ENCODE measurements at places on chromosomes 7 and 10. TPM values are rescaled to one million over a fixed set of nuclear protein-coding genes. Genes with fewer than 3 reads are reported as not detected.

The BTBD16 gene
- total RNA-seq, result not detected

The CDK14 gene
- total RNA-seq, result 0.84 TPM

The DYNC1I1 gene
- not detected for total RNA-seq

The DNAJC1 gene
- total RNA-seq, result 20.6 TPM

The PHYH gene
- 11.7 TPM for total RNA-seq

The OR2A25 gene
- total RNA-seq, result not detected

The RAB19 gene
- total RNA-seq, result 11.3 TPM

The HOXA5 gene
- not detected for total RNA-seq

DNA sequence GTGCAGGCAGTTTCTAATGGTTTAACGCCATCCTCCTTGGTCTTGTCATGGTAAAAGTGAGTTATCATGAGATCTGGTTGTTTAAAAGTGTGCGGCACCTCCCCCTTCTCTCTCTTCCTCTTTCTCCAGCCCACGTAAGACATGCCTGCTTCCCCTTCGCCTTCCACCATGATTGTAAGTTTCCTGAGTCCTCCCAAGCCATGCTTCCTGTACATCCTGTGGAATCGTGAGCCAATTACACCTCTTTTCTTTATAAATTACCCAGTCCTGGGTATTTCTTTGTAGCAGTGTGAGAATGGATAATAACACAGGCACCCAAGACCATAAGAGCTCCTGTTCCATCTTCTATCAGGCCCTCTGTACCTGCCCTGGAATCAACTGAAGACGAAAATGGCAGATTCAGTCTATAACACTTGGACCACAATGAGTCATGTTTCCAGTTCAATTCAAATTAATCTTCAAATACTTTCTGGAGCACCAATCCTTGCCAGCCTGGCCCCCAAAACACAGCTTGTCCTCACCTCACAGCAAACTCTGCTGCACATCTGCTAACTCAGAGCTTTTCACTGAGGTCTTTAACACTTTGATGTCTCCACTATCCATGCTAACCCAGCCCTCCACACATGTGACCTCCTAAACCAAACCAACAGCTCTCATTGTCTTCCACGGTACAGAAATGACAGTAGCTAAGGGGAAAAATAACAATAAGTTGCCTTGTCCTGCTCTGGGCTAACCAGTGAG lies 73.2 kb downstream of the SFMBT2 start:
- DNase-seq, result peak; percentile 31

- no peak for DNase-seq
These were observed 356.8 kb downstream of the CCSER2 start for GRCh38 chr10:84685047-84685660.

DNA sequence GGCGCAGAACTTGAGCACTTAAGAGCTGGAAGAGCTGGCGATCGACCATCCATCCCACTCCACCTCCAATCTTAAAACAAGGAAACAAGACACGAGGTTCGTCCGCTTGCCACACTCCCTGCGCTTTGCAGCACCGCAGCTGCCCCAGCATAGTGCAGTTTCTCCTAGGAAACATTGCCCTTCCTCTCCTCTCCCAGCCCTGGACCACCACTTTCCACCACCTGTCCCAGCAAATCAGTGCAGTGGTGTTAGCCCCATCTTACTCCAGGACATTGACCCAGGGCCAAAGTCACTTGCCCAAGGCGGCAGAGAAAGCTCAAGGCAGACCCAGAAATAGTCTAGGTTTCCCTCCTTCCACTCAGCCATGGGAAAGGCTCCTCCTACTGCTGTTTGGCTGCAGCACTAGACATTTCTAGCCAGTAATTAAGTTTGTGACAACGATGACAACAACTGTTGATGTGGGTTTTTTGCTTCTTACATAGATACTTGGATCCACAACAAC lies 1.5 kb upstream of the PARD3 start:
- DNase-seq, result peak; percentile 9

DNA sequence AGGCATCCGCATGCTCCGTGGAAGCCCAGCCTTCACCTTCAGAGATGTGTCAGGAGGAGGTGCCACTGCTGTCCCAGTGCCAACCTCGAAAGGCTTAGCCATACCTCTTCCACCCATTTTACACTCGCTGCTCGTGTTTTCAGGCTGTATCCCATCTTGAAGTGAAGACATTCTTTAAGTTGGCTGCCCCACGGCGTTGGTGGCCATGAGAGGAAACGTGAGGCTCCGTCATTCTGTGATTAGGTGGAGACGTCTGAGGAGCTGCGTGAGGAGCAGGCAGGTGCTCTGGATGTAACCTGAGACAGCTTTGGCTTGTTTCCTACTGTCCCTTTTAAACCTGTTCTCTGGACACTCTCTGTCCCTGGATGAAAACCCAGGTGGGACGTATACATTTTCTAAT lies 159.9 kb upstream of the RNF32 start:
- DNase-seq, result no peak

DNA sequence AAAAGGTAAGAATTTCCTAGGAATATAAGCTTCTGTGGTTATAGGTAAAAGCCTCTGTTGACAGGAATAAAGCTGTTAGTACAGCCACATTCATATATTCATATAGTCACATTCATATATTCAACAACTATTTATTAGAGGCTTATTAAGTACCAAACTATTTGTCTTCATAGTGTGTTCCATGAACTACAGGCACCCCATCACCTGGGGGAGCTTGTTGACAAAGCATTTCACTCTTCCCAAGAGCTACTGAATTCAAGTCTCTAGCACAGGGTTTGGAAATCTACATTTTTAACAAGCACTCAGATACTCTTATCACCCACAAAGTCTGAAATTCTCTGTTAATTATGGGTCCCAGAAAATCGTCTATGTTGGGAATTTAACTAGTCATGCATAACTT lies 110.6 kb downstream of the RNLS start:
- no peak for DNase-seq

DNA sequence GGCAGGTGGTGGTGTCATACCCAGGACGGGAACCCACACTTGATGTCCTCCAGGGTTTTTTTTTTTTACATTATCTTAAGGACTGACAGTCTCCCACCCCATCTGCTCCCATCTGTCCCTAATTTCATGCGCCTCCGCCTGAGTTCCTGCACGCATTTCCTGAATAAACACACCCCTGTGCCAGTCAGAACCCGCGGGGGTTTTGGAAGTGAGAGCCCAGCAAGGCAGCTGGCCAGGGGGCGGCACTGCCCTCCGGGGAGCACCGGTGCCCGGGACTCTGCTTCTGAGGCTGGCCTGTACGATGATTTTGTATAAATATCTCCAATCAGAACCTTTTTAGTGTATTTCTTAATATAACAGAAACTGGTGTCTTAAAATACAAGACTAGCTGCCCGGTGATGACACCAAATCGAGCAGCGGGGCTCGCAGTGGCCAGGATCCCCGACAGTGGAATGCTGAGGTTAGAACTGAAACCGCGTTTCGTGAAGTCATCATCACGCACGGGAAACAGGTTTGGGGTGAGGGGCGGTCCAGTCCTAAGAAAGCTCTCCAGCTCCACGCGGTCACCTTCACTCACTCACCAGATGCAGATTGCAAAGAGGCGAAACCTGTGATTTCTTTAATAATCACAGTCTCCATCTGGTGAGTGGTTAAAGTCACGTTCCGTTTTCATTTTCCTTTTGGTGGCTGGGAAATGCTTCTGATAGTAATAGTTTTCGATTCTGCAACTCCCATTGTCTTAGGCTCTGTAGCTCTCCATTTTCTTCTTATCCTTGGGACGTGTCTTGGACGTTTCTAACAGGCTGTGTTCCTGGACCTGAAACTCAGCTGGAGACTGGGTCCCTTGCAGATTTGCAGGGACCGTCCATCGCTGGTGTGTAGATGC lies 19.7 kb downstream of the BNIP3 start:
- no peak for DNase-seq

GRCh38 chr7:48424731-48425130 lies 253.5 kb downstream of the ABCA13 start:
- DNase-seq, result peak; percentile 24

GRCh38 chr7:158394936-158395335 lies 192.7 kb downstream of the PTPRN2 start:
- DNase-seq, result peak; percentile 67

- DNase-seq, result no peak
These were observed 67.8 kb downstream of the FRMD4A start for GRCh38 chr10:14262836-14263425.

DNA sequence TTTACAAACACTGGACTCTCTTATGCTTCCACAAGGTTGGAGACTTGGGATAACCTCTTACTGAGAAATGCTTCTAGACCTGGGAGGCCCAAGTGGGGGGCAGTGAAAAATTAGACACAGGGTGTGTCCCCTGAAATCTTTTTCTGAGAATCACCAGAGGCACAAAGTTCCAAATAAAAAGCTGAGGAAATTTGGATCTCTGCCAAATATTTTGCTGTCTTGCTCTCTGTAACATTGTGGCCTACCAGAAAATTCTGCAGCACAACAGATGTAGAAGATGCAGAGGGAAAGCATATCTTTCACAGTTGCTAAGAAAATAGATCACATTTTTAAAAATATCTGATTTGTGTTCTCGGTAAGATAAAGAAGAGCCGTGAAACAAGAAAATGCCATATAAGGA lies 849.4 kb downstream of the CCSER2 start:
- no peak for DNase-seq

DNA sequence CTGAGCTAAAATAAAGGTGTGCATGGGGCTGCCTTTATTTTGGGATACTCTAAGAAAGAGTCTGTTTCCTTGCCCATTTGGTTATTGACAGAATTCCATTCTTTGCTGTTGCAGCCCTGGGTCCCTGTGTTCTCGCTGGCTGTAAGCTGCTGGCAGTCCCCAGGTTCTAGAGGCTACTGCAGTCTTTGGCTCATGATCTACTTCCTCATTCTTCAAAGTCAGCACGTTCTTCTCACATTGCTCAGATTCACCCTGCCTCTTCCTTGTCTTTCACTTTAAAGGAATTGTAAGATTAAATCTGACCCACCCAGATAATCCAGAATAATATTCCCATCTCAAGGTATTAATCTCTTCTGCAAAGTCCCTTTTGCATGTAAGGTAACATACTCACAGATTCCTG lies 620.3 kb downstream of the CCSER2 start:
- DNase-seq, result no peak

DNA sequence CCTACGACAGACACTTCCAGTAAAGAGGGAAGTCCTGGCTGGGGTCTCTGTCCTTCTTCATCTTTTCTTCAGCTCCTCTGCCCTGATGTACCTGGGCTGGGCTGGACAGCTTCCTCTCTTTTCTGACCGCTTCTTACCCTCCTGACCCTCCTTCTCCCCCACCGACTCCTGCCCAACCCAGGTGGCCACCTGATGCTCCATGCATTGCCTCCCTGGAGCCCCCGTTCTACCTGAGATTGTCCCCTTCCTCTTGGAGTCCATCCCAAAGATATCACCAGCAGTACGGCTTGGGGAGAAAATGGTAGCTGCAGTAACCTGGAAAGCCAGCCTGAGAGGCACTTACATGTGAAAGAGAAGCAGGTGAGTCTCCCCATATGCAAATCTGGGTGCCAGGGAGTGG lies 566.3 kb downstream of the TCERG1L start:
- no peak for DNase-seq

DNA sequence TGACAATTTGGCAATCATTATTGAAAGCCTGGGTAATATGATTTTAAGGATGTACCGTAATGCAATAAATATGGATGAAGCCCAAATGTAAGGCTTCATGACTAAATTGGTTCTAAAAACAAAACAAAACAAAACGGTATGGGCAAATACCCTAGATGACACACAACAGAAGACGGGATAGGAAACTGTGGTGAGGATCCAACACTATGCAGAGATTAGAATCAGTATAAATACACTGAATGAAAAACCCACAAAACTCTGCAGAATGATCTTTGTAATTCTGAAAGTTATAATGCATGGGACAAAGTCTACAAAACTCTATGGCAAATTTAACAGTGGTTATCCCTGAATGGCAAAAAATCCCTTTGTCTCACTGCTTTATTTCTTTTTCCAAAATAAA lies 57.6 kb downstream of the MALSU1 start:
- peak; percentile 27 for DNase-seq

GRCh38 chr10:117391436-117392205 lies 16.4 kb upstream of the PDZD8 start:
- DNase-seq, result no peak

GRCh38 chr10:71581376-71581775 lies 138.2 kb downstream of the C10orf105 start:
- DNase-seq, result no peak

GRCh38 chr7:24619978-24620377 lies 46.7 kb downstream of the PALS2 start:
- no peak for DNase-seq

- no peak for DNase-seq
These were observed 36.6 kb upstream of the PDLIM1 start for GRCh38 chr10:95327367-95327766.

GRCh38 chr7:150317748-150318444 lies 5.3 kb upstream of the LRRC61 start:
- no peak for DNase-seq

DNA sequence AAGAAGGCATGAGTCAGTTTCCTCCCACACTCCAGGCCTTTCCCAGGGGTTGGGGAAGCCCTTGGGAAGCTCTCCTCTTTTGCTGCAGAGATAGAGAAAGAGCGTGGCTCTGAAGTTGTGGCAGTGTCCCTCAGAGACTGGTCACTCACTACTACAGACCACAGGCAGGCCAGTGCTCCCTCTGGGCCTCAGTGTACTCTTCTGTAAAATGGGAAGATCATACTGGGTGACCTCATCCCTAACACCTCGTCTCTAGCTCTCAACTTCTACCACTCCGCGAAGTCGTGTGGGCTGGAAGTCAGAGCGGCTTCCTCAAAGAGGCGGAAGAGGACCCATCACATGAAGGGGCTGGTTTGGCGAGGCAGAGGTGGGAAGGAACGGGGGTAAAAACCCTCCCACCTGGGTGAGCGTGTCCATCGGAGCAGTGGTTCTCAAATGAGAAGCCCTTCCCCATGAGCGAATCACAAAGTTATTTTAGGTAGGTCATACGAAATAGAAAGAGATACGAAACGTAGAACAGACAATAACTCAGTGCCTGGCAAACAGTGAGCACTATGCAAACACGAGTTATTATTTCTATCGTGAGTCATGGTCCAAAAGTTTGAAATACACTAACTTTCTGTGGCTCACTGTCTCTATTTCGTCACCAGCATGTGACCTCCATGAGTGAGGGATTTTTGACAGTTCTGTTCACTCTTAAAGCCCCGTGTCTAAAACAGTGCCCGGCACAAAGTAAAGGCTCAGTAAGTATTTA lies 32.7 kb downstream of the PRKAG2 start:
- DNase-seq, result no peak

DNA sequence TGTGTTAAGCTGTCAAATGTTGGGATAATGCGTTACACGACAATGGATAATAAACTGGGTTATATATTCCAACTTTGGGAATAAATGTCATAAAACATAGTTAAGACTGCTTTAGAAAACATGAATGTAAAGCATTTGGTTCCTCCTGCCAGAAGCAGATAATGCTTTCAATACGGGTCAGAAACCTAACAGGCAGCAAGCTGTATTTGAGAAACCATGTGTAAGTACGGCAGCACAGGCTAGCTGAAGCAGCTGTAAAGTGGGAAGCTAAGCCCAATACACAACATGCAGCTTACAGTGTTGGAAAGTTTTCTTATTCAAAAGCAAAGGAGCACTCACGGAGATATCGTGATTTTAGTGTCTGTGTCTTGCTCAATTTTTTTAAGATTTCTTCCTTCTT lies 46.5 kb downstream of the MALSU1 start:
- no peak for DNase-seq

Measured in activated CD4-positive, alpha-beta T cell treated with anti-CD3 and anti-CD28 coated beads for 36 hours (primary cell).